T-cell (primary cell): ENCODE measurements at places on chromosomes 5 and 9. TPM values are rescaled to one million over a fixed set of nuclear protein-coding genes. Genes with fewer than 3 reads are reported as not detected.

- no peaks in the 10 kb centered on the region for H3K27me3 ChIP-seq
- no peak for DNase-seq
- H3K4me1 ChIP-seq: no peaks in the 10 kb centered on the region
- no peak overlapping the region for H3K4me3 ChIP-seq
These were observed 13.2 kb downstream of the DOCK8 start for GRCh38 chr9:227860-228259.

DNA sequence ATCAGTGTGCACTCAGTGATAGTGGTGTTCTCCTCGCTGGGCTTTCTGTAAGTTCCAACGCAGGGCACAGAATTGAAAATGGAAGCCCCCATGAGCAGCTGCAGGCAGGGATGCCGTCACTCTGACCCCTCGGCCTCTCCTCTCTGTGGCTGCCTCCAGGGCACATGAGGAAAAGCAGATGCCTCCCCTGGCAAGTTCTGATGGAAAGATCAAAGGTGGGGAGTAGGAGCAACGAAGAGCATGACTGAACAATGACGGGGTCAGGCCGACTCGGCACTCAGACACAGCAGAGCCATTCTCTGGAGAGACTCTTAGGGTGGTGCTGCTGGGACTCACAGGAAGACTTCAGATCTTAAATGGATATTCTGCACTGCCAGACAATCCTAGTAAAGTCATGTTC, 65.6 kb upstream of the CKMT2 start:
- no peak overlapping the region for H3K27ac ChIP-seq
- no peak for DNase-seq
- H3K4me3 ChIP-seq: no peak overlapping the region
- no peaks in the 10 kb centered on the region for H3K4me1 ChIP-seq
- peaks cover 6% of the 10 kb centered on the region for H3K36me3 ChIP-seq

- no peak for DNase-seq
- no peak overlapping the region for H3K4me3 ChIP-seq
- no peak overlapping the region for H3K27ac ChIP-seq
- H3K36me3 ChIP-seq: no peaks in the 10 kb centered on the region
These were observed 72.3 kb downstream of the PAX5 start for GRCh38 chr9:36961561-36962325.

DNA sequence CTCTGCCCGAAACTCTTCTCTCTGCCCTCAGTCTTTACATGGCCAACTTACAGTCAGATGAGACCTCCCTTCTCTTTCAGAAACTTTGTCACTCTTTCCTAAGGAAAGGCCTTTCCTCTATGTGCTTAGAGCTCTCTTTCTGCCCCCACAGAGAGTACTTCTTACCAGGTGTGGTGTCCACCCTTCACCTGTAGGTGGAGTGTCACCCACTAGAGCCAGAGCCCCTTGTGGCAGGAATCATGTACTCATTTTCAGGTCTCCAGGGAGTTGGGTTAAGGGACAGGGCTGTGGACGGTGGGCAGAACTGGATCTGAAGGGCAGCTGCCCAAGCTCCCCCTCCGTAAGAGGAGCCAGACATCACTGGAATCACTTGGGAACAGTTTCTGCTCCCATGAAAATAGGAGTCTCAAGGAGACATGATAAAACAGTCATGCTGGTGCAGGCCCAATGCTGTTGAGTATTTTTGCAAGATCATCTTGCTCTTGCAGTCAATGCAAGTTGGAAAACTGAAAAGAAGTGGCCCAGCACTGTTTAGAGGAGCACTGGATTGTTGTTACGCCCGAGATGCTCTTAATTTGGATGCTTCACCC, 436.7 kb downstream of the ZSWIM6 start:
- peaks cover 3% of the 10 kb centered on the region for H3K27me3 ChIP-seq
- no peak for DNase-seq
- H3K4me3 ChIP-seq: no peak overlapping the region
- no peaks in the 10 kb centered on the region for H3K36me3 ChIP-seq

DNA sequence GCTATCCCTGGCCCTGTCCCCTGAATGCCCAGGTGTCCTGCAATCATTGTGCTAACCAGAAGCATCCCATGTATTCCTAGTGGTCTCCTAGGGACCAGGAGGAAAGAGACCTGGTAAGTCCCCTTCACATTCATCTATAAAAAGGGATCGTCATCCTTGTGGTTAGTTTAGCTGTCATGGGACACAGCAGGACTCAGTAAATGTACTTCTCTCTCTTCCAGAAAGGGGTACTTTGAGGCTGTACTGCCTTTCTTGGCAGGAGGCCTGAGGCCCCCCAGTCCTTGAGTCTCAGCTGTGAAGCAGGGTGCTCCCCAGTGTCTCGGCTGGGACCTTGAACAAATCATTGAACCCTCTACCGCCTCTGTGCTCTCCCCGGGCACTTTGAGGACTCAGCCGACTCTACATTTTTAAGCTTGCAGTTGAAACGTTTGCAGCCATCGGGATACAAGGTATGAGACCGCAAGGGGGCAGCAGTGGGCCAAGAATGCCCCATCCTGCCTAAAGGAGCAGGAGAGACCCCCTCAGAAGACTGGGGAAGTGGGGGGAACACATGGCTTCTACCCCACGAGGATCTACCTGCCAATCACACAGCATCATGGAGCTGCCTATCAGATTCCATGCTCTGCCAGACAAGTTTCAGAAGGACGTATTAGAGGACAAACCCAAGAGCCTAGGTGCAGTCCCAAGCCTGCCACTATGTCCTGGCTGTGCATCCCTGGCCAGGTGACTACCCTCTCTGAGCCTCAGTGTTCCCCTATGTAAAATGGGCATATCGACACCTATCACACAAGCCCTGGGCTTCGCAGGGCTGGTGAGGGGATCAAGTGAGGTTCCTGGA, 2.4 kb upstream of the PHYKPL start:
- H3K4me3 ChIP-seq: no peak overlapping the region
- peak overlapping the region; percentile 27 for H3K27ac ChIP-seq
- peaks cover 20% of the 10 kb centered on the region for H3K4me1 ChIP-seq
- H3K36me3 ChIP-seq: no peaks in the 10 kb centered on the region
- DNase-seq: peak; percentile 40

- H3K4me3 ChIP-seq: no peak overlapping the region
- no peaks in the 10 kb centered on the region for H3K27me3 ChIP-seq
- DNase-seq: no peak
- H3K4me1 ChIP-seq: no peaks in the 10 kb centered on the region
These were observed 97.0 kb upstream of the ZNF366 start for GRCh38 chr5:72604111-72604797.

DNA sequence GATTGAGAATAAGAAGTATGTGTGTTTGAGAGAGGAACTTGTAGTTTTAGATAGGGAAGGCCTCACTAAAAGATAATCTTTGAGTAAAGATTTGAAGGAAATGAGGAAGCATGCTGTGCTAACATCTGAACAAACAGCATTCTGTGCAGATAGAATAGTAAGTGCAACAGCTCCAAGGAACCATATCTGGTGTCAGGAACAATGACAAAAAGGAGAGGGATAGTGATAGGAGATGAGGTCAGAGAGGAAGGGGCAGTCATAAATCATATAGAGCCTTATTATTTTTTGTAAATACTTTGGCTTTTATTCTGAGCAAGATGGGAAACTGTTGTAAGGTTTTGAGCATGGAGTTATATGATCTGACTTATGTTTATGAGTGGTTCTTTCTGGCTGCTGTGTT, 3.8 kb downstream of the MRPL22 start:
- no peak overlapping the region for H3K27ac ChIP-seq
- H3K36me3 ChIP-seq: peaks cover 7% of the 10 kb centered on the region
- H3K27me3 ChIP-seq: no peaks in the 10 kb centered on the region
- H3K4me1 ChIP-seq: peaks cover 22% of the 10 kb centered on the region
- no peak overlapping the region for H3K4me3 ChIP-seq

- DNase-seq: no peak
- H3K4me1 ChIP-seq: no peaks in the 10 kb centered on the region
- H3K36me3 ChIP-seq: no peaks in the 10 kb centered on the region
- H3K27me3 ChIP-seq: peaks cover 5% of the 10 kb centered on the region
- no peak overlapping the region for H3K4me3 ChIP-seq
These were observed 3.5 kb upstream of the TMED9 start for GRCh38 chr5:177588413-177588909.

The SNCAIP gene
- total RNA-seq: not detected

DNA sequence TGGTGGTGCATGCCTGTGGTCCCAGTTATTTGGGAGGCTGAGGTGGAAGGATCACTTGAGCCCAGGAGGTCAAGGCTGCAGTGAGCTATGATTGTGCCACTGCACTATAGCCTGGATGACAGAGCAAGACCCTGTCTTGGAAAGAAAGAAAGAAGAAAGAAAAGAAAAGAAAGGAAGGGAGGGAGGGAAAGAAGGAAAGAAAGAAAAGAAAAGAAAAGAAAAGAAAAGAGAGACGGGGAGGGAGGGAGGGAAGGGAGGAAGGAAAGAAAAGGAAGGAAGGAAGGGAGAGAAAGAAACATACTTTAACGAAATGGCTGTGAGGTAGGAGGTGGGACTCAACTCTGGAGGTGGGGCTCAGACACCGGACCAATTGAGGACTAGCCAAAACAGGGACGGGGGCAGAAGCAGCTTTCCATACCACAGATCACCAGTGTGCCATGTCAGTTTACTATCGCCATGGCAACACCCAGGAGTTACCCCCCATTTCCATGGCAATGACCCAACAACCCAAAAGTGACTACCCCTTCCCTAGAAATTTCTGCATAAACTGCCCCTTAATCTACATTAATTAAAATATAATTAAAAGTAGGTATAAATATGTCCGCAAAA, 21.3 kb downstream of the PTGES start:
- H3K4me1 ChIP-seq: no peaks in the 10 kb centered on the region
- no peaks in the 10 kb centered on the region for H3K36me3 ChIP-seq
- DNase-seq: no peak
- H3K4me3 ChIP-seq: no peak overlapping the region
- no peak overlapping the region for H3K27ac ChIP-seq
- H3K27me3 ChIP-seq: no peaks in the 10 kb centered on the region

The FAM78A gene
- 106 TPM for total RNA-seq

- no peaks in the 10 kb centered on the region for H3K27me3 ChIP-seq
- H3K27ac ChIP-seq: no peak overlapping the region
- no peaks in the 10 kb centered on the region for H3K4me1 ChIP-seq
- no peaks in the 10 kb centered on the region for H3K36me3 ChIP-seq
- DNase-seq: no peak
- H3K4me3 ChIP-seq: no peak overlapping the region
These were observed 52.6 kb upstream of the RNU6ATAC start for GRCh38 chr9:134216961-134217360.

DNA sequence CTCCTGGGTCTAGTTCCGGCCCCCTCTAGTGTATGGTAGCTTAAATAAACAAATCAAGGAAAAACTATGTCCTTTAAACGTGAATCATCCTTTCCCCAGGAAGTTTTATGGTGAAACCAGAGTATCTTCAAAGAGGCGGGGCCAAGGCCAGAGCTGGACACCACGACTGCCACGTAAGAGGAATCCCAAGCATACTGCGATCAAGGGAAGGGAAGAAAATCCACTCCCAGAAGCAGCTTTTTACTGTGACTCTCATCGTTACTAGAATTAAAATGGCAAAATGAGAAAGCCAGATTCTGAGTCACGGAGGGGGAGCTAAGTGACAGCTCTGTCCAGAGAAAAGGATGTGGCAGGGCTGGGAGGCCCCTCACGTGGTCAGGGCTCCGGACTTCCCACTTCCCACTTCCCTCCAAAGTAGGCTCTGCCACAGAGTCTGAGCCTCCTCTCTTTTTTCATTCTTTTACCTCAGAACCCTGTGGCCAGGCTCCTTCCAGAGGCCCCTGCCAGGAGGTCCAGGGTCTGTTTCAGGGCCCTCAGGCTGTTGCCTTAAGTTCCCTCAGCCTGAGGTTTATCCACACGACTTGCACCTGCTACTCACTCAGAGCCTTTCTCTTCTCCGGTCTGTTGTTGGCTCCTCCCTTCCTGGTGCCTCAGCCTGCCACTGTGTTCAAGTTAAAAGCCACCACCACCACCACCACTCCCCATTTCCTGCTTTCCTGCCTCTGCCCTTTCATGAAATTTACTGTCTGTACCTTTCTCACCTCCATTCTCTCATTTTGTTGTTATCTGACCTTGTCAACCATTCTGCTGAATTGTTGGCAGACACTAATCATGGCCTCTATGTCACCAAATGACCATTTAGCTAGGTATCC, 1.4 kb upstream of the GLRX start:
- no peaks in the 10 kb centered on the region for H3K27me3 ChIP-seq
- peak overlapping the region; percentile 86 for H3K27ac ChIP-seq
- H3K4me1 ChIP-seq: peaks cover 41% of the 10 kb centered on the region
- no peaks in the 10 kb centered on the region for H3K36me3 ChIP-seq
- H3K4me3 ChIP-seq: peak overlapping the region; percentile 59
- peak; percentile 70 for DNase-seq

DNA sequence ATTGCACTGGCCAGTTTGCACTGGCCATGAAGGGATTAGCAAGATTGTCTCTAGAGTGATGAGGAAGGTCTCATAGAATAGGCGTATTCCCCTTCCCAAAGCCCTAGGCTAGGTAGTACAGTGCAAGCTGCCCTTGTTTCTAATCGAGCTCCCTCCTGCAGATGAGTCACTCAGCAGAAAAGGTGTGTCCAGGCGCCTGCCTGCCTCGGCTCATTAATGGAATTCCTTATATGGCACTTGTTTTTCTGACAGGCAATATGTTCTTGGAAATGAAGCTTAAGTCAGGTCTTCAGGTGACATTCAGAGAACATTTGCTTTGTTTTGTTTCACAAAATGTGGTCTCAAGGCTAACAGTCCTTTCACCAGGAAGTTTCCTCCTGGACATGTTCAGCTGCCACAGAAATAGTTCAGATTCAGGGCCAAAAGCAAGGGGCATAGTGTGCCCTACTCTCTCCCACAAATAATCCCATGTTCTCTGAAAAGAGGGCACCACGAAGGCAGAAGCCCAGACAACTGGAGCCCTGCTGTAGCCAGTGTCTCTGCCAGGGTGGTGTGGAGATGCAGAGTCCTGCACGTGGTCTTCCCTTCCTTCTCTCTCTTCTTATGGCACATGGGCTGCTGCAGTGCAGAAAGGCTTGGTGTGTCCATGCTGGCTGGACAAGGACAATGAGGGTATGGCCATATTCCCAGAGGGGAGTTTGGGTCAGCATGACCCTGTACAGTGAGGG, 281.1 kb upstream of the MAP3K1 start:
- peaks cover 13% of the 10 kb centered on the region for H3K4me1 ChIP-seq
- H3K36me3 ChIP-seq: no peaks in the 10 kb centered on the region
- no peak overlapping the region for H3K27ac ChIP-seq
- no peaks in the 10 kb centered on the region for H3K27me3 ChIP-seq
- DNase-seq: no peak

GRCh38 chr5:179270581-179271427, 74.5 kb downstream of the ADAMTS2 start:
- no peaks in the 10 kb centered on the region for H3K27me3 ChIP-seq
- no peak overlapping the region for H3K27ac ChIP-seq
- no peaks in the 10 kb centered on the region for H3K4me1 ChIP-seq
- no peaks in the 10 kb centered on the region for H3K36me3 ChIP-seq
- no peak for DNase-seq

- H3K4me1 ChIP-seq: no peaks in the 10 kb centered on the region
- H3K4me3 ChIP-seq: no peak overlapping the region
- H3K36me3 ChIP-seq: no peaks in the 10 kb centered on the region
- peaks cover 27% of the 10 kb centered on the region for H3K27me3 ChIP-seq
- H3K27ac ChIP-seq: no peak overlapping the region
These were observed 137.1 kb downstream of the FGF1 start for GRCh38 chr5:142548739-142549275.

The CCDC171 gene
- 1.7 TPM for total RNA-seq
